ENCODE measurements at places on chromosomes 11 and 22.

GRCh38 chr11:6882751-6883150, 6.3 kb downstream of the OR10A4 start:
- DNase-seq = no peak

DNA sequence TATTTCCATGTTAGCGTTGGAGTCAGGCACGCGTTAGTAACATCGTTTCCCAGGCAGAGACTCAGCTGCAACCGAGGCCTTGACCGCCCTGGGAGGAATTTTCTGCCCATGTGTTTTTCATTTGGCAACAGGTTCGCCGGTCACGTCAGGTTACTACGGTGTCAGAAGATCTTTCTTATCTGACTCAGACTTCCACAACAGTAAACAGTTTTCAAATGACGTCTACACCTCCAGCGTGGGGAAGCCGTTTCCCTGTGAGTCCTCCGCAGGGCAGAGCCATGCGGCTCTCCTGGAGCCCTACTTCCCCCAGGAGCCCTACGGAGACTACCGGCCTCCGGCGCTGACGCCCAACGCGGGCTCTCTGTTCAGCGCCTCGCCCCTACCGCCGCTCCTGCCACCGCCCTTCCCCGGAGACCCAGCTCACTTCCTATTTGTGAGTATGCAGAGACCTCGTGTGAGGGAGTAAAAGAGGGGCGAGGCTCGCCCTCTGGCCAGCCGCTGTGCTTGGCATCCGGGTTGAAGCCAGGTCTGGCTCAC, 14.3 kb upstream of the POU2AF3 start:
- no peak for DNase-seq

- DNase-seq = no peak
These were observed 81.7 kb upstream of the FAM181B start for GRCh38 chr11:82815406-82815805.

GRCh38 chr11:5224538-5225479, 2.1 kb downstream of the HBB start:
- no peak for DNase-seq

DNA sequence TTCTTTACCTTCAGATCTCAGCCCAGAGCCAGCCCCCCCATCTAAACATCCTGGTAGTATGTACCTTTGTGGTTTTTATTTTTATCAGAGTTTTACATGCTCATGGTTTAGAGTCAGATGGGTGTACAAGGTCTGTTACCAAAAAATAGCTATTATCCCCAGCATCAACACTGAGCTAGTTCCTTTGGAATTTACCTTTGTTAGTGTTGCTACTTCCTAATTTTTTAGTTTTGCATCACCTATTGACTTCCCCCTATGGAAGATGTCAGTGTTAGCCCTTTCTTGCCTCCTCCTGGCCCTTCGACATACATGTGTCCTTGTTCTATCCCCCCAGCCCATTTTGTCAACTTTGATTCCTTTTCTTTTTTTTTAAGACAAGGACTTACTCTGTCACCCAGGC, 7.4 kb downstream of the UPB1 start:
- DNase-seq = no peak

- no peak for DNase-seq
These were observed 23.5 kb upstream of the TOP3B start for GRCh38 chr22:22005945-22006595.

DNA sequence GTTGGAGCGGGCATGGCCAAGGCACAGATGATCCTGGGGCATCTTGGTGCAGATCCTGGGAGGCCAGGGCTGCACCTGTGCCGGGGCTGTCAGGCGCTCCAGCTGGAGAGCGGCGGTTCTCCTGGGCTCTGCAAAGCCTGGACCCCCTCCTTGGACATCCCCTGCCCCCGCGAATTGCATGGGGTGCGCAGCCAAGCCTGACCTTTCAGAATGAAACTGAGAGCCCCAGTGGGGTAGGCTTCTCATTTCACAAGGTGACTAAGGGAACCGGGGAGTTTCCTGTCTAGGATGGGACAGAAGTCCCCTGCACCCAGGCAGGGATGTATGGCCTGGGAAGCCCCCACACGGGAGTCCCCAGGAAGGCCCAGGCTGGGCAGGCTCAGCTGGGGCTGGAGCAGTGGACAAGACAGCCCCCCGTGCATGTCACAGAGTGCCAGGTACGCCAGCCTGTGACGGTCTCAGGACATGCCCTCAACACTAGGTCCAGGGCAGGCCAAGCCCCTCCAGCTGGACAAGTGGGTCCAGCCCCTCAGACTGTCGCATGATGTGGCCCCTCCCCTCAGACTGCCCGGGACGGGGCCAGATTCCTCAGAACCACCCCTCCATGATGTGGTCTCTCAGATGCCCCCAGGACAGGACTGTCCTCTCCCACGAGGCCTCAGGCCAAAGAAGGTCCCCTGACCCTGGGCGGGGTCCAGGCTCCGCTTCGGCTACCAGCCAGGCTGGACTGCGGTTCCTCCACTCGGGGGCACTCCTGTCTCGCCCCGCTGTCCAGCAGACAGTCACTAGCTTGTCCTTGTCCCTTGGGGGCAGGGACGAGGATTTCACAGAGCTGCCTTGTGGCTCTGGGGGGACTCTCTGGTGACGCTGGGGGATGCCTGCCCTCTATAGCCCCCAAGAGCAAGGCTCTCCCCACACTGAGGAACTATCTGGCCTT, 2.3 kb downstream of the LSP1 start:
- no peak for DNase-seq

DNA sequence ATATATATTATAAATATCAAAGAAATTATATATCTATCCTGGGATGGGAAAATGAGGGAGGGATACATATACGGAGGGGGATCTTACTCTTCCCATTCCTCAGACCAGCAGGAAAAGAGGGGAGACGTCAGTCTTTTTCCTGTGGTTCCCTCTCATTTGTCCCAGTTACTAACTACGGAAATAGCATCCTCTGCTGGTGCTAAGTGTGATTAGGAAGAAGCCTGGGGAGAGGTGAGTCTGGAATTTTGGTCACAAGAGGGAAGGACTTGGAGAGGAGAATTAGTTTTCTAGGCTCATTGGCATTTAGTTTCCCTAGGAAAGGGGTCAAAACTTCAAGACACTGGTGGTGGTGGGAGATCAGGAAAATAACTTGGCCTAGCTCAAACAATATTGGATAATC, 11.6 kb downstream of the MED19 start:
- DNase-seq = no peak

- DNase-seq = no peak
These were observed 25.1 kb downstream of the NUP50 start for GRCh38 chr22:45188779-45189178.

- DNase-seq = no peak
These were observed 40.3 kb downstream of the OR5B17 start for GRCh38 chr11:58318532-58318931.

GRCh38 chr11:120746376-120746775, 234.8 kb downstream of the GRIK4 start:
- no peak for DNase-seq

- no peak for DNase-seq
These were observed 1.4 kb downstream of the CDC42BPG start for GRCh38 chr11:64842851-64843685.

DNA sequence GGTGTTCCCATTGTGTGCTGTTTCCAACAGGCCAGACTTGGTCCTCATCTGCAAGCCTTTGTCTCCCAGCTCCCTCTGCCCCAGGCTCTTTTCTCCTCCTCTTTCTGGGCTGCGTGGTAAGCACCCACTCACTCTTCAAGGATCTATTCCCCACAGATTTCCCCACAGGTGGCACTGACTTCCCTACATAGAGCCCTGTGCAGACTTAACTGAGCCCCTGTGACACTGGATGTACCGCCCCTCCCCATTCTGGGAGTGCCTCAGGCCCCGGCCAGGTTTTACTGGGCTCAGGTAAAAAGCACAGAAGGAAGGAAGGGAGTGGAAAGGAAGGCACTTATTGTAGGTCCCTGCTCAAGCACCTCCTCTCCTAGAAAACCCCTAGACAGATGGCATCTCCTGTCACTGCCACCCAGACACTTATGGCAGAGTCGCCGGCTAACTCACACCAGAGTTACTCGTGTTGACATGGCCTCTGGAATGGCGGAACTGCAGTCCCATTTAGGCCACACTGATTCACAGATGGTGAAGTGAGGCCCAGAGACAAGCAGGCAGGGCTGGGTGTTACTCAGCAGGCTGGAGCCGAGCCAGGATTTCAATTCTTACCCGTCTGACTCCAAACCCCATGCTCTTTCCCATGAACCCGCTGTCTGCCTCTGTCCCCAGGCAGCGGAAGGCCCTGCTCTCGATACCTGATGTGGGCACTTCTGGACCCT, 47.2 kb downstream of the LRRC32 start:
- no peak for DNase-seq

GRCh38 chr22:27476729-27477128, 324.8 kb downstream of the MN1 start:
- DNase-seq = no peak

DNA sequence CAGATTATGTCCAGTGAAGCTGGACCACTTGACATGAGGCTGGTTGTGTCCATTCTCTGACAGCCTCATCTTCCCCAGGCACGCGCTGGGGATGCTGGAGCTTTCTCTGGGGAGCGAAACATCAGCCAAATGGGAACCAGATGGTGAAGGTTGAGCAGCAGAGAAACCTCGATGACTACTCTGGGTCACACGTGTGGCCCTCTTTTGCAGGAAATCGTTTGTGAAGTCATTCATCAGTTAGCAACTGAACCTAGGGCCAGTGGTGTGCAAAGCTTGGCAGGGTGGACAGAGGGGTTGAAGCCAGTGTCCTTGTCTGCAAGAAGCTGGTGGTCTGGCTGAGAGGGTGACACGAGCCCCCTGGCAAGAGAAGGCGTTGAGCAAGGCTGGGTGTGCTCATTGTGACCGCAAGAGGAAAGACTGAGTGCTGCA, 109.8 kb downstream of the ZBTB16 start:
- DNase-seq = no peak

DNA sequence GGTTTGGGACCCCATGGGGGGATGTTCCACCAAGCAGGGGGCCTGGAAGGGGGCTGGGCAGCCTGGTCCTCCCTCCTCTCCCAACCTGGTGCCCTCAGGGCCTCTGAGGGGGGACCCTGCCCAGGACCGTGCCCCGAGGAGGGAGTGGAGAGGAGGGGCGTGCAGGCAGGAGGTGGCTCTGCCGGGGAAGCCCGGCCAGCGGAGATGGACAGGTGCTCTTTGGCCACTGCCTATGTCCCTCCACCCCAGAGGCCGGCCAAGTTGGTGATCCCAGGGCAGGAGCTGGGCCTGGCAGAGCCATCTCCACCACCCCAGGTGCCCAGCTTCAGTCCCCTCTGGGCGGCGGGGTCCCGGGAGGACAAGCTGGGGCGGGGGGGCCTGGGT, 2.4 kb downstream of the MUC2 start:
- no peak for DNase-seq

- DNase-seq = peak; percentile 31
These were observed 101.8 kb downstream of the USP35 start for GRCh38 chr11:78290293-78291176.

DNA sequence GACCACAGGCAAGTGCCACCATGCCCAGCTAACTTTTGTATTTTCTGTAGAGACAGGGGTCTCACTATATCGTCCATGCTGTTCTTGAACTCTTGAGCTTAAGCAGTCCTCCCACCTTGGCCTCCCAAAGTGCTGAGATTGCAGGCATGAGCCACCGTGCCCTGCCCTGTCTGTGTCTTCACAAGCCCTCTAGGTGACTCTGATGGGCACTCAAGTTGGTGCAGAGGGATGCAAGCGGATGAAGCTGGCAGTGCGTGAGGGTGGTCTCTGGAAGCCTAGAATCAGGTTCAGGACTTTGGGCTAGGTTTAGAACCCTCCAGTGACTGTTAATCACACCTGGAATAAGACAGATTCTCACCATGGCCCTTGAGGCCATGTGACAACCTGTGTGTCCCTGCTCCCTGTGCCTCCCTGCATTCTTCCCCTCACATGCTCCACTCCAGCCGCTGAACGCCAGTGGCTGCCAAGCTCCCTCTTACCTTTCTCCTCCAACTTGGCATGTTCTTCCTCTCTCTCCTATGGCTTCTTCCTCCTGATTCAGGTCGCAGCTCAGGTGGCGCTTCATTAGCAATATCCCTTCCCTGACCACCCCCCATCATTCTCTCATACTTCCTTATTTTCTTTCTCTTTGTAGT, 242.3 kb upstream of the TBCEL start:
- DNase-seq = no peak

GRCh38 chr11:79344753-79345294, 96.0 kb downstream of the TENM4 start:
- no peak for DNase-seq

GRCh38 chr11:64339754-64340408, at the start of gene CCDC88B:
TSS of gene CCDC88B (plus strand) at chr11:64340204. CDS start at chr11:64340267, 63 bp downstream.
- DNase-seq = peak; percentile 93

- DNase-seq = no peak
These were observed 45.5 kb downstream of the APIP start for GRCh38 chr11:34870548-34871196.

DNA sequence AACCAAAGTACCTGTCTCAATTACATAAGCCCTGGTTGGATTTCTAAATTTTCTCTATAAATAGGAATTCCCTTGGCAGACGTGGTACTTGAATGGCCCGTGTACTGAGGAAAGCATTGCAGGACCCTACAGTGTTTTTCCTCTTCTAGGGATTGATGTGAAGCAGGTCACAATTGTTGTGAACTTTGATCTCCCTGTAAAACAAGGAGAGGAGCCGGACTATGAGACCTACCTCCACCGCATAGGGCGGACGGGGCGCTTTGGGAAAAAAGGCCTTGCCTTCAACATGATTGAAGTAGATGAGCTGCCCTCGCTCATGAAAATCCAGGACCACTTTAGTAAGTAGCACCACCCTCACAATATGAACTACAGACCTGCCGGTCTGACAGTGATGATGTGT, 16.7 kb downstream of the DDX25 start:
- DNase-seq = no peak

- no peak for DNase-seq
These were observed 38.7 kb downstream of the RTN3 start for GRCh38 chr11:63719987-63720386.
